ENCODE measurements at places on chromosomes 7 and 10.

GRCh38 chr10:110714356-110714755 lies 70.2 kb downstream of the RBM20 start:
- DNase-seq = no peak

DNA sequence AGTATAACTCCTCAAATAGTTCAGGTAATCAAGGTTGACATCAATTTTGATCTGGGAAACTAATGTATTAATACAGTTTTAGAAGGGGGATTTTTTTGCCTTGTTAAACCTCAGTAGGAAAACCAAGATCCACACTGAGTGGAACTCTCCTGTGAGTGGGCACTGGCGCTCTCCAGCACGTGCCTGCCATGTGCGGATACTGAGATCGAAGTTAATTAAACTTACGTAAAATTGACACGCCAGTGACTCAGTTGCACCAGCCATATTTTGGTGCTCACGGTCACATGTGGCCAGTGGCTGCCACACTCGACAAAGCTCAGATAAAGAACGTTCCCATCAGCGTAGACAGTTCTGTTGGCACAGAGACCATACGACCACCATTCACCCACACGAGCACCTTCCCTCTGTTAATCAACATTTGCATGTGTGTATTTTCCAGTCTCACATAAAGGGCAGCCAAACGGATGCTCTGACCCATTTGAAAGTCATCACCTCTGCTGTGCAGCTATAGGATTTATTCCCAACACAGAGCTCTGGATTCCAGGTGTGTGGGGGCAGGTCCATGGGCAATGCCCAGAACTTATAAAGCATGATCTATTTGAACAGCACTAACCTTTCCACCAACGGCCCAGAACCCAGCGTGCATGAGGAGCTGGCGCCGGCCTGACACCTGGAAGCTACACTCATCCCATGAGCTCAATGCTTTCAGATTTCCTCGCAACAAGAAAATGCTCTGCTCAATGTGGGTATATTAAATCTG lies 77.7 kb downstream of the VIPR2 start:
- no peak for DNase-seq

- DNase-seq = peak; percentile 38
These were observed 1.2 kb upstream of the PLXNA4 start for GRCh38 chr7:132577206-132578049.

- no peak for DNase-seq
These were observed 141.4 kb downstream of the LSMEM1 start for GRCh38 chr7:112622159-112622715.

- no peak for DNase-seq
These were observed 45.1 kb upstream of the SMNDC1 start for GRCh38 chr10:110349831-110350230.

- DNase-seq = no peak
These were observed 347.8 kb downstream of the KCNMA1 start for GRCh38 chr10:77289790-77290189.

DNA sequence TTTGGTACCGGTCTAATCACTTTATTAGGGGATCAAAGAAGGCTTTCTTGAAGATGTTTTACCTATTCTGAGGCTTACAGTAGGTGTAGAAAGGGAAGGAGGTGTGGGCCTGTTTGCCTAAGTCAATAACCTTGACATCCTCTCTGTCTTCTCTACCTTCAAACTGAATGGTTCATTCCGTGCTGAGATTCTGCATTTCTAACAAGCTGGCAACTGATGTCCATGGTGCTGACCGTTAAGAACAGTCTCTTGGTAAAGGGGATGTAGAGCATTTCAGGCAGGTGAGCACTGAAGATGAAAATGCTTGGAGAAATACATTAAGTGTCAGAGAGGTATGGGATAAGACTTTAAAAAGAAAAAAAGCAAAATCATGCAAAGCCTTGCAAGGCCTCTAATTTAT lies 51.5 kb upstream of the DGKB start:
- no peak for DNase-seq

GRCh38 chr7:116780966-116781365 lies 81.4 kb upstream of the CAPZA2 start:
- no peak for DNase-seq

GRCh38 chr10:3781468-3782145 lies 3.4 kb downstream of the KLF6 start:
- DNase-seq = peak; percentile 20

DNA sequence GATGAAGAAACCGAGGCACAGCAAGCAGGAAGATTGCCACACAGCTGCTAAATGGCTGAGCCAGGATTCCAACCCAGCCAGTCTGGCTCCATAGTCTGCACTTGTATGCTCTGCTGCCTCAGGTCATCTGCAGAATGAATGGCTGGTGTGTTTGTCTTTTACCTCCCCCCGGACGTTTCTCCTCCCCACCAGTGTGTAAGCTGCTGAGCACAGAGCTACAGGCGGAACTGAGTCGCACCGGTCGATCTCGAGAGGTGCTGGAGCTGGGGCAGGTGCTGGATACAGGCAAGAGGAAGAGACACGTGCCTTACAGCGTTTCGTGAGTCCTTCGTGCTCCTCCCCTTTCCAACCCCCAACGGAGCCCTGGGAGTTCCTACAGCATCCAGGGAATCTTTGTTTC lies 2.6 kb downstream of the CNPY4 start:
- DNase-seq = no peak

- no peak for DNase-seq
These were observed 44.3 kb upstream of the ZC3HAV1 start for GRCh38 chr7:139153832-139154231.

GRCh38 chr10:99894613-99895012 lies 112.2 kb downstream of the ABCC2 start:
- DNase-seq = no peak

- peak; percentile 14 for DNase-seq
These were observed 267.7 kb downstream of the ELMO1 start for GRCh38 chr7:37180828-37181549.

- no peak for DNase-seq
These were observed 90.6 kb downstream of the CACNB2 start for GRCh38 chr10:18230794-18231193.

- DNase-seq = no peak
These were observed 102.0 kb downstream of the NRF1 start for GRCh38 chr7:129713544-129713943.

DNA sequence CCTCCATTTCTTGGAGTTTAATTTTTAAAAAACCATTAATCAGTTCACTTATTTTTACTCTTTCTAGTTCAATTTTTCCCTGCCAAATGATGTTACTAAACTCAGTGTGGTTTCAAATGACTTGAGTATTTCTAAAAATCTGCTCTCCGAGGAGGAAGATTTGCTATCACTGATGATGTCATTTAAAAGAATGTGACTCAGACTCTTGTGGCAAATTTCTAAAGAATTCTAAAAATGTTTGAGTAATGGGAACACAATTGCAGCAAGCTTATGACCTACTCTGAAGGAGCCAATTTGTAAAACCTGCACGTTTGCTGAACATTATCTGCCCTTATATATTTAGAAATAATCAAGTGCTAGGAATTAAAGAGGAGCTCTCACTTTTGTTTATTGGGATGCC lies 88.6 kb downstream of the SPAG6 start:
- peak; percentile 76 for DNase-seq

DNA sequence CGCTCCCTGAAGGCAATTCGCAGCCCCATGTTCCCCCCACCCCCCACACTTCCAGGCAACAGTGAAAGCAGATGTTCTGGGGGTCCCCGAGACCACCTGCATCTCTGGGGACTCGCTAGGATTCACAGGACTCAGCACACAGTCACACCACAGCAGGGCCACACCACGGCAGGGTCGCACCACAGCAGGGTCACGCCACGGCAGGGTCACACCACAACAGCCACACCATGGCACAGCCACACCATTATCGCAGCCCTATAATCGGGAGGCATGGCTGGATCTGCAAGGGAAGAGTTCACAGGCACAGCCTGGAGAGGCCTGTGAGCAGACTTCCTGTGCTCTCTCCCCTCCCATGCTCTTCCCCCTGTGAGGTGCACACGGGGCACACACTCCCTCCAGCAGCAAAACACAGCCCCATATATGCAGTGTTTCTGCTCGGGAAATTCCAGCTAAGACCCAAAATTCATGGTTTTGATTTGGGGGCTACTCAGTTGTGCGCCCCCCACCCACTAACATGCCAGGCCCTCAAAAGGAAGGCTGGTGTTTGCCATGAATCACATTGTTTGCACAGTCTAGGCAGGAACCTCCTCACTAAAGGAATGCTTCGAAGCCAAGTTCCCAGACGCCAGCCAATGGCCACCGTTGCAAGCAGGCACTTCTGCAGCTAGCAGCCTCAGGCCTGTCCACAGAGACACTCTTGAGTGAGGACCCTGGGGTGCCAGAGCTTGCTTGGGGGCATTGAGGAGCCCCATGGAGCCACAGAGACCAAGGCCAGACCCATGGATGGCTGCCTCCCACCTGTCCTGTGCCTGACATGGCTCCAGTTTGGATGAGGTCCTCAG lies 7.0 kb upstream of the DPYSL4 start:
- DNase-seq = no peak

GRCh38 chr10:101833466-101833865 lies 10.1 kb downstream of the KCNIP2 start:
- DNase-seq = no peak

GRCh38 chr7:142445019-142445686 lies 187.3 kb upstream of the PRSS58 start:
- DNase-seq = no peak

GRCh38 chr10:69516316-69516715 lies 56.9 kb downstream of the NEUROG3 start:
- peak; percentile 51 for DNase-seq

GRCh38 chr7:17207220-17207619 lies 91.2 kb upstream of the AHR start:
- DNase-seq = no peak

GRCh38 chr7:37281368-37282092 lies 167.1 kb downstream of the ELMO1 start:
- DNase-seq = peak; percentile 59

- no peak for DNase-seq
These were observed 37.2 kb downstream of the CLEC2L start for GRCh38 chr7:139560678-139561077.

DNA sequence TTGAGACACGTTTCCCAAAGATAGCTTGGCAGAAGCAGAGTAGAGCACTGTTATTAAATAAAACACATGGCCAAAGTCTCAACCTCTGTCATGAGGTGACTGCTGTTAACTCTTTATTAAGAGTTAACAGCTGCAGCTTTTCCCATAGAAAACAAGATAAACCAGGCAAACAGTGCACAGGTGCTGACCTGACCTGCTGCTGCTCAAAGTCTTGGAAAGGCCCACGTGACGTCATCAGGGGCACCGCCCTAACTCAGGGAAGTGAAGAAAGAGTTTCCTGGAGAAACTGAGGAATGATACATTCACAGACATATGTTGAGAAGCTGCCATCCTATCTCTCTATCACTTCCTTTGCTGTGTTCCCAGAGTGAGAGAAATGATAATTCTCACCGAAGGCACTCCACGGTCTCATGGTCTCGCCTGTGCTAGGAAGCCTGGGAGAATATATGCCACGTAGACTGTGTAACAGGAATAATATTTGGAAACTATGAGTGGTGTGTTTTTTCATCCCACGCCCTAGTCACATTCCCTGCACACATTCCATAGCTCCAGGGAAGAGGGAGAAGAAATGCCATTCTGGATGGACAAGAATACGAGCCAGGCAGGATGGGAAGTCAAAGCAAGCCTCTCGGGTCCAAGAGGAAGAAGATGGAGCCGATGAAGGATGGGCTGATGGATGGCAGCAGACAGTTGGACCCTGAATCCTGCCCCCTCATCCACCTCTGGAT lies 146.2 kb upstream of the NFE2L3 start:
- no peak for DNase-seq

GRCh38 chr10:76086170-76086760 lies 654.8 kb downstream of the LRMDA start:
- no peak for DNase-seq

DNA sequence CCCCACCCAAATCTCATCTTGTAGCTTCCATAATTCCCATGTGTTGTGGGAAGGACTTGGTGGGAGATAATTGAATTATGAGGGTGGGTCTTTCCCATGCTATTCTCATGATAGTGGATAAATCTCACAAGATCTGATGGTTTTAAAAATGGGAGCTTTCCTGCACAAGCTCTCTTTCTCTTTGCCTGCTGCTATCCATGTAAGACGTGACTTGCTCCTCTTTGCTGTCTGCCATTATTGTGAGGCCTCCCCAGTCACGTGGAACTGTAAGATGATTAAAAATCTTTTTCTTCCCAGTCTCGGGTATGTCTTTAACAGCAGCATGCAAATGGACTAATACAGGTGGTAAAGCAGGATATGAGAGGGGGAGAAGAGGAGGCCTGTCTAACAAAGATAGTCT lies 88.3 kb downstream of the TMEM106B start:
- no peak for DNase-seq

DNA sequence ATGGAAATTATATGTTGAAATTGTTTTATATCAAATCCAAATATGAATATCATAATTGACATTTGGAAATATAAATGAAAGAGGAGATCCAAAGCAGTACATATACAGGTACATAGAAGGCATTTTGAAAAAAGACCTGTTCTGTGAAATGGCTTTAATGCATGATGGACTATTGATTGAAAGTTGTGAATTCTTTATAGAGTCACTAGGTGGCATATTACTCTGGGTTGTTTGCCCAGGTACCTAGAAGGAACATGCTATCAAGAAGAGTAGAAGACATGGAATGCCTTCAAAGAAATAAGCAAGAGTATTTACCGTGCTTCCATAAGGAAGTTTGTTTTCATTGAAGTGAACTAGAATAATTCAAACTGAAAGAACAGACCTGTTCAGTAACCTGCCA lies 160.0 kb upstream of the ANK3 start:
- DNase-seq = peak; percentile 44

DNA sequence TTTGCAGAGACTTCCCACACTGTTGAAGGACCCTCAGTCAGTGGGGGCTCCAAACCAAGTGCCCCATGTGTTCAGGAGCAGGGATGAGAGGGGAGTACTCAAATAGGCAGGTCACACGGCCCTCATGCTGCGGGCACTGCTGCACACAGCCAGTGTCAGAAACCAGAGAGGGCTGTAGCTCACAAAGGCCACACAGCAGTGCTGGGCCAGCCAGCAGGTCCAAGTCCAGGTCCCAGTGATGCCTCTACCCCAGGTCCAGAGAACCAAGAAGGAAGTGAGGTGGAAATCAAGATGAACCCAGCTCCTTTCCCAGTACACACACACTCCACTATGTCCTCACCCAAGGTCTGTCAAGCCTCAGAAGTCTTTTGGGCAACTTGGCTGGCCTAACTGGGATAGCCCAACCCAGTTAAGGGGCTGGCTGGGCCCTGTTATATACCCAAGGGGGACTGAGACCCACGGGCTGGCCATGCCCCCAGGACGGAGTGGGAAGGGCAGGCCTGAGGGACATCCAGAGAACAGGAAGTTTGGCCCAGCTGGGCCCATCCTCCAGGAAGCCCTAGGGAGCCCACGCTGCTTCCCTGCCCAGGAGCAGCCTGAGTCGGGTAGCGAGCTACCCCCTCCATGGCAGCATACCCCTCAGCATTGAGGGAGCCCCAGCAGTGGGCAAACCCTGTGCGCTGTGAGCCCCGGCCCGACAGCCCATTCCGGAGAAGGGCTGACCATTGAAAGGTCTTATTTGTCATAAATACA lies 24.3 kb downstream of the GRID1 start:
- no peak for DNase-seq

DNA sequence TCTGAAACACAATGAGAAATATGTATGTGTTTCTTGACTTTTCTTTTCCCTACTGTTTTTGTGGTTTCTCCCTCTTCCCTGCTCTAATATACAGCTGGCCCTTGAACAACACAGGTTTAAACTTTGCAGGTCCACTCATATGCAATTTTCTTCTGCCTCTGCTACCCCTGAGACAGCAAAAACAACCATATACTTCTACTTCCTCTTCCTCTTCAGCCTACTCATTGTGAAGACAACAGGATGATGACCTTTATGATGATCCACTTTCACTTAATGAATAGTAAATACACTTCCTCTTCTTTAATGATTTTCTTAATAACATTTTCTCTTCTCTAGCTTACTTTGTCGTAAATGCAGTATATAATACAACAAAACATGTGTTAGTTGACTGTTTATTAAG lies 35.0 kb upstream of the DGKB start:
- no peak for DNase-seq

Measured in cerebellar cortex (tissue), 1 donor.